ENCODE measurements at places on chromosomes 6 and 20.
A peak's percentile ranks its signal among the peaks of the same experiment; 100 is the strongest.

- DNase-seq: no peak
These were observed 249.1 kb upstream of the JAG1 start for GRCh38 chr20:10922941-10923340.

GRCh38 chr20:16535277-16535676 lies 38.0 kb downstream of the KIF16B start:
- peak; percentile 18 for DNase-seq

GRCh38 chr20:46311039-46311650 lies 2.8 kb upstream of the CDH22 start:
- no peak for DNase-seq

DNA sequence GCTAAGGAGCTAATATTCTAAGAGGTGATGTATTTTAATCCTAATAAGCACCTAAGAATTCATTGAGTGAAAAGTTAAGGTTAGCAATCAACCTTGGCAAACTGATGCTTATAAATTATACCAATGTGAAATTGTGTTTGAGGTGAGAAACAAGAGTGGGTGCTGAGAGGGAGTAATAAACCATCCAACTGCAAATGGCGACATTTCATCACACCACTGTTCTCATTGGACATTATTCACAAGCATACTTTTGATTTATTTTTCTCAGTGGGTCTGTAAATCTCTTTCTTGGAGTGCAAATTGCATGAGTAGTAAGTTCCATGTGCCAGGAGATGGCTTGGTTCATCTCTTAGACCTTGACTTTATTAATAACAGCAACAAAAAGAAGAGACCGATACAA lies 71.5 kb downstream of the BMP6 start:
- DNase-seq: no peak

DNA sequence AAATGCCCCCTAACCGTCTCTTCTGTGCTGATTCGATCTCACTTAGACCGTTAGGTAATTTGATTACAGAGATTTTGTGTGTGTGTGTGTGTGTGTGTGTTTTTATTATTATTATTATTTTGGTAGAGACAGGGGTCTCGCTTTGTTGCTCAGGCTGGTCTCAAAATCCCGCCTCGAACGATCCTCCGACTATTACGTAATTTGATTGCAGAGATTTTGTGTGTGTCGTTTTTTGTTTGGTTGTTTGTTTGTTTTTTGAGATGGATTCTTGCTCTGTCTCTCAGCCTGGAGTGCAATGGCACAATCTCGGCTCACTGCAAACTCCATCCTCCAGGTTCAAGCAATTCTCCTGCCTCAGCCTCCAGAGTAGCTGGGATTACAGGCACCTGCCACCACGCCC lies 28.3 kb downstream of the FOXF2 start:
- no peak for DNase-seq

GRCh38 chr6:30599625-30600324 lies 17.3 kb downstream of the PPP1R10 start:
- no peak for DNase-seq

- DNase-seq: no peak
These were observed 30.0 kb downstream of the SIRPA start for GRCh38 chr20:1924910-1925861.

GRCh38 chr6:73152966-73153757 lies 72.1 kb downstream of the KHDC1L start:
- no peak for DNase-seq

- DNase-seq: peak; percentile 72
These were observed 103.2 kb upstream of the BEND6 start for GRCh38 chr6:56851541-56852259.

- no peak for DNase-seq
These were observed 8.1 kb downstream of the FOXA2 start for GRCh38 chr20:22576273-22576672.

- DNase-seq: no peak
These were observed 94.2 kb downstream of the OLIG3 start for GRCh38 chr6:137399881-137400443.

DNA sequence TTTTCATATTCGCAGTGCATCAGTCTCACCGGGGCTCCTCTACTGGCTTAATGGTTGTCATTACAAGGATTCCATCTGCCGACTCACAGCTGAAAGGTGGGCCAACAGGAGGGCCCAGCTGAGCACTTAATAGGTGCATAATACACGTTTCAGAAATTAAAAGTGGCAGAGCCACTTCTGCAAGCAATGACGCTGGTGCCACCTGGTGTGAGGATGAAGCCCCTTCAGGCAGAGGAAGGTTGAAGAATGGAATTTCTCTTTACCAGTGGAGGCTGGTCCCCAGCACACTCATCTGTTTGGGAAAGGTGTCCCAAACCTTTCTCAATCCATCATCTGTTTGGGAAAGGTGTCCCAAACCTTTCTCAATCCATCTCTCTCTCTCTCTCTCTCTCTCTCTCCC lies 8.2 kb upstream of the STMND1 start:
- no peak for DNase-seq

DNA sequence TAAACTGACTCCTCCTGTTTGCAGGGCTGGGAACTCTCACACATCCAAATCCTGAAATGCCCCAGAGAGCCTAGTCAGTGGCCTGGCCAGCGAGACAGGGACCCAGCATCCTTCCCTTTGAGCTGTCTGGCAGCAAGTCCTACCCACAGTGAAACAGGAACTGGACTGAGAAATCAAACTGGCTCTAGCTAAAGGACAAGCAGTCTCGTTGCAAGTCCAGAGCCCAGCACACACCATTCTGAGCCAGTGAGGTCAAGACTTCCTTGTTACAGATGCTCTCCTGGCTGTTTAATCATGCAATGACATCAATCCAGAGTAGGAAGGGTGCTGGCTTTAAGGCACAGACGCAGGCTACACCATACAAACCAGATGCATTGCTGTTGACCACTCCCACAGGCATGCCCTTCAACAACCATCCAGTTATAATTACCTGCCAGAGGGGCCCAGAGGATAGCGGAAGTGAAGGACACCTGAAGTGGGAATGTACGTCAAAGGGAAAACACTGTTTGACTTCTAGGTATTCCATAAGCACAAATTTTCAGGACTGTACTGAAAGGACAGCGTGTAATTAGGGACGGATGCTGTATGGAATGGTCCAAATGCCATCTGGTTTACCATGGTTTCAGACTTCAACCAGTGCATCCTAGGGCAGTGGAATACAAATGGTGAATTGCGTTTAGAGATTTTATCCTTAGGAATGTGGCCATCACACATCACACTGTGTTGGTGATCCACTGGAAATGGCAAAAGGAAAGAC lies 114.4 kb downstream of the SLC23A2 start:
- peak; percentile 40 for DNase-seq

- no peak for DNase-seq
These were observed 56.5 kb downstream of the QRSL1 start for GRCh38 chr6:106685833-106686232.

Measured in suppressor macrophage treated with lipopolysaccharide for 1 hour (primary cell).